Ureter (tissue), 1 donor: ENCODE measurements at places on chromosomes 11 and 22.

DNA sequence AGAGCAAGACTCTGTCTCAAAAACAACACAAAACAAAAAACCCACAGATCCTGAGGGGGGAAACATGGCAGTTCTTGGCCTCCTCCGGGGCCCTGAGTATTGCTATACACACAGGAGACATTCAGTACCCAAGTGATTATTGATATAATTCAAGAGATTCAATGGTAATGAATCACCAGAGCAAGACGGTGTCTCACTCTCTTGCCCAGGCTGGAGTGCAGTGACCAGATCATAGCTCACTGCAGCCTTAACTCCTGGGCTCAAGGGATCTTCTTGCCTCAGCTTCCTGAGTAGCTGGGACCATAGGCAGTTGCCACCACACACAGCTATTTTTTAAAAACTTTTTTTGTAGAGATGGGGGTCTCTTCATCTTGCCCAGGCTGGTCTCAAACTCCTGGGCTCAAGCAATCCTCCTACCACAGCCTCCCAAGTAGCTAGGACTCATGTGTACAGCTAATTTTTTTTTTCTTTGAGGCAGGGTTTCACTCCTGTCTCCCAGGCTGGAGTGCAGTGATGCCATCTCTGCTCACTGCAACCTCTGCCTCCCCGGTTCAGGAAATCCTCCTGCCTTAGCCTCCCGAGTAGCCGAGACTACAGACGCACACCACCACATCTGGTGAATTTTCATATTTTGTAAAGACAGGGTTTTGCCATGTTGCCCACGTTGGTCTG lies 21.8 kb upstream of the PIK3C2A start:
- DNase-seq = no peak

DNA sequence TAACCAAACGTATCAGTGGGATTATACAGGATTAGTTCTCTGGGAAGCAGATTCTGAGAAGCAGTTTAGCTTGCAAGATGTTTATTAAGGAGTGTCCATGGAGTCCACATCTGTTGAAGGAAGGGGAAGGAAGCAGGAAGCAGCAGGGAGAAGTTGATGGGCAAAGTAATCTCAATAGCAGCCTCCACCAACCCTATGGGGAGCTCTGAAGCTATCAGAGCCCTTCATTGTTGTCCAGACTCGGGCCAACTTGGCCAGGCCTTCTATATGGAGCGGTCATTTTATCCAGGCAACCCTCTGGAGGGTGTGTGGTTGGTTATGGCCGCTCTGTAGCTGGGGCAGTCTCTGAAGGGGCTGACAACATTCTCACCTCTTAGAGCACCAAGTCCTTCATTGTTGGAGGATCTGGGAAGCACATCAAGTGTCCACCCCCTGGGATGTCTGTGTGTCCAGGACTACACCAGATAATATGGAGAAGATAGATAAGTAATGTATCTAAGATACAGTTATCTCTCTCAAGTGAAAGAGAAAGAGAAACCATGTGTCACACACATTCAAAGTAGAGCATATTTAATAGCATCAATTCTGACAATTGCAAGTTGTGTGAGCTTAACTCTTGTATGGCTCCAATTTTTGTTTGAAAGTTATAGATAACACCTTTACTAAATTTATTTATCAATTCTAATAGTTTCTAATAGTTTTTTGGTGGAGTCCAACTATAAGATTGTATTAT lies 101.7 kb upstream of the TRIM77 start:
- no peak for DNase-seq

DNA sequence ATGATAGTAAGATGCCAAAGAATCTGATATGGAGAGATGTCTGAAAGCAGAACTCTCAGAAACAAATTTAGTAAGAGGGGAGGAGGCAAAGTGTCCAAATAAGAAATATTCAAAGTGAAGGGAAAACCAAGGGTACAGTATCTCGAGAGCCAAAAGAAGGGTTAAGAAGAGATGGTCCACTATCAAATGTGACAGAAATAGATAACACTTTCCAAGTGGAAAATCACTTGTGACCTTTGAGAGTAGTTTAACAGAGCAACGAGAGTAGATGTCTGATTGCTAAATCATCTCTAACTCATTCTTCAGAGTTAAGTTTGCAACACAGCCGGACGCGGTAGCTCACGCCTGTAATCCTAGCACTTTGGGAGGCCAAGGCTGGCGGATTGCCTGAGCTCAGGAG lies 4.3 kb upstream of the BUD13 start:
- DNase-seq = no peak

- no peak for DNase-seq
These were observed 306.2 kb downstream of the TBC1D22A start for GRCh38 chr22:47068626-47068996.

- no peak for DNase-seq
These were observed 1.9 kb downstream of the FDX1 start for GRCh38 chr11:110431674-110432073.

DNA sequence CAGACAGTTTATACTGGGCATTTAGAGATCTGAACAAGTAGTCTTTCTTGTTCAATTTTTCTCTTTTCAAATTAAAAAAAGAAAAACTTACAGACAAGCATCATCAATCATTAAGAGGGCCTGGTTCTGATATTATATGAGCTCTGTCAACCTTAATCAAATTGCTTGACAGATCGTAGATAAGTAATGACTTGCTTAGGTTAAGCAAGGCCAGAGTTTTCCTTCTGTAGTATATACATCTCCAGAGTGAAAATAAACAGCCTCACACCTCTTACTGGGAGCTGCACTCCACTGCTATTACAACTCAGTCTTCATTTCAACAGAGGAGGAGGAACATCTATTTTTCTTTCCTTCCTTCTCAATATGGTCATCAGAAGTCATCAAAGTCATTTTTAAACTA lies 13.5 kb downstream of the CDON start:
- no peak for DNase-seq

- no peak for DNase-seq
These were observed 117.3 kb downstream of the PARVA start for GRCh38 chr11:12494699-12495098.

DNA sequence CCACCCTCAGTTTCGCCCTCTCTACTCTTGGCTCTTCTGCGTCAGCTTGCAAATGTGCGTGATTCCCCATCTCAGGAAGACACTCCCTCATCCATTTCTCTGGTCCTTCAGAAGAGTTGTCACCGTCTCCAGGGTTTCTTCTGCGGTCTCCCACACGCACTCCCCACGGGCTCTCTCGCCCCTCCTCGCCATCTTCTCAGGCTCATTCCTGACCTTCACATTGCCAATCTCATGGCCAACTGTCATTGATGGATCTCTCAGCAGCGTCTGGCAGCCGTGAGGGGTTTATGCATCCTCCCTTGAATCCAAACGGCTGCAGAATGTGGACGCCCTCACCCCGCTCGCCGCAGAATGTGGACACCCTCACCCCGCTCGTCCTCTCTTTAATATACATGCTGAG lies 10.5 kb downstream of the SYNGR1 start:
- DNase-seq = no peak

- DNase-seq = no peak
These were observed 45.8 kb downstream of the HEPHL1 start for GRCh38 chr11:94066901-94067429.

DNA sequence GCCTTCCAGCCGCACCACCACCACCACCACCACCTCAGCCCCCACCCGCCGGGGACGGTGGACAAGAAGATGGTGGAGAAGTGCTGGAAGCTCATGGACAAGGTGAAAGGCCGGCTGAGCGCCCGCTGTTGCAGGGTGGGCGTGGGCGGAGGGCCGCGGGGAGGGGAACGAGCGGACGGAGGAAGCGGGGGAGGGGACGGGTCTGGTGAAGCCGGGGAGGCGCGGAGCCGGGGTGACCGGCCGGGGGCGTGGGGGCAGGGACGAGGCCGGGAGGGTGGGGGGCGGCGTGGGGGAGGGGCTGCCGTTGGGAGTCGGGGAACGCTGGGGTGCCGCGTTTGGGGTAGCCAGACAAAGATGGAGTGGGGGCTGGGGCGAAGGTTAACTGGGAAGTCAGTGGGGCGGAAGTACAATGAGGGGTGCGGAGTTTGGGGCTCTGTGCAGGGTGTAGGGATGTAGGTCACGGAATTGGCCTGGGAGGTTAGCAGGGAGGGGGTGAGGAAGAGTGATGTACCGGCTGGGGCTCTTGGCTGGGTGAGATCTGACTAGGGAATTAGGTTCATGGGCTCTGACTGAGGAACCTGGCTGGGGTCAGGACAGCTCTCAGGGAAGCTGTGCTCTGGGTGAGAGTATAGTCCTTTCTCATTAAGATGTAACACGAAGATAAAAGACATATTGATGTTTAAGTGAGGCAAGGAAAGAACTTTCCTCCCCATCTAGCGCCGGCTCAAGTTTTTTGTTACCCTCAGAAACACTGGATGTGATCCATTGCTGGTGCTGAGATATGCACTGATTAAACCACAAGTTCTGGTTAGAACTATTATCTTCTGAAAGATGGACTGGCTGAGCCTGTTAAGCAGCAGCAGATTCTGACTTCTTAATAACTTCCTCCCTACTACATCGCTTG lies 624 bp downstream of the CBL start:
- peak; percentile 58 for DNase-seq

DNA sequence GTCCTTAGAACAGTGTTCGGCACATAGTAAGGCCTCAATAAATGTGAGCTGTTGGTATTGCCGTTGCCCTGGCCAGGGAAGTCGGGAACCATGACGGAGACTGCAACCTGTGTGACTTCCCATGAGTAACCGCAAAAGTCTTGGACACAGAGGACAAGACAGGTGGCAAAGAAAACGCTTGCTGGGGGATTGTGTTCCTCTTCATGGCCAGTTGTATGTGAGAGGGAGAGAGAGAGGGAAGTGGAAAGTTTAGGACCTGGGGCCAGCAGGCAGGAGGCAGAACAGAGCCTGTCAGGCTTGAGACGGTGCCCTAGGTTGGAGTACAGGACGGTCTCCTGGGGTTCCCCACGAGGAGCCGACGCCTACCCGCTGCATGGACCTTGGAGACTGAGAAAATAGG lies 90.2 kb downstream of the CEP164 start:
- DNase-seq = no peak

- DNase-seq = peak; percentile 70
These were observed 41.0 kb upstream of the APLNR start for GRCh38 chr11:57277845-57278720.

DNA sequence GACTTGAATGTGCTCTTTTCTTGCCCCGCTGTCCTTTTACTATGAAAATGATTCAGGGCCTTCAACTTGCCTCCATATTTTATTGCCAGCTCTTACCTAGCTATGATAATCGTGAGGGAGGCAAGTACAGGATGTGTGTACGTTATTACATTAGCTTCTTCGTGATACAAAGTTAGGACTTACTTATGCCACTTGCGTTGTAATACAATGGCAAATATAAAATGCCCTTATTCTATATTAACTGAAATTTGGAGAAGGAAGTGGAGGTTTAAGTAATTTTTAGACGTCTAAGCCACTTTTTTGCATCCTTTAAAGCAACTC lies 10.8 kb upstream of the CCT8L2 start:
- DNase-seq = no peak

DNA sequence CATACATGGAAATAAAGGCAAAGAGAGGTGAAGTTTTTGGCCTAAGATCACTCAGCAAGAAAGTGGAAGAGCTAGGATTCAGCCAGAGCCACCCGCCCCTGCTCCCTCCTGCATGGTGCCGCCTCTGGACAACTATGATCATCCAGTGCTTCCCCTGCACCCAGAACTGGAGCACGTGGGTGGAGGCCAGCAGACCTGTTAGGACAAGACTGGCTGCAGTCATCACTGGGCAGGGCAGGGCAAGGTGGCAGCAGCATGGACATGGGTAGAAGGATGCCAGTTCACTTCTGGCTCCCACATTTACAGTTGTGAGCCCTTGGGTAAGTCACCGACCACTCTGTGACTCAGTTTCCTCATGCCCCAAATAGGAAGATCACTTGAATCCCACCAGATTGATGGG lies 131.0 kb downstream of the FBXO7 start:
- DNase-seq = no peak

DNA sequence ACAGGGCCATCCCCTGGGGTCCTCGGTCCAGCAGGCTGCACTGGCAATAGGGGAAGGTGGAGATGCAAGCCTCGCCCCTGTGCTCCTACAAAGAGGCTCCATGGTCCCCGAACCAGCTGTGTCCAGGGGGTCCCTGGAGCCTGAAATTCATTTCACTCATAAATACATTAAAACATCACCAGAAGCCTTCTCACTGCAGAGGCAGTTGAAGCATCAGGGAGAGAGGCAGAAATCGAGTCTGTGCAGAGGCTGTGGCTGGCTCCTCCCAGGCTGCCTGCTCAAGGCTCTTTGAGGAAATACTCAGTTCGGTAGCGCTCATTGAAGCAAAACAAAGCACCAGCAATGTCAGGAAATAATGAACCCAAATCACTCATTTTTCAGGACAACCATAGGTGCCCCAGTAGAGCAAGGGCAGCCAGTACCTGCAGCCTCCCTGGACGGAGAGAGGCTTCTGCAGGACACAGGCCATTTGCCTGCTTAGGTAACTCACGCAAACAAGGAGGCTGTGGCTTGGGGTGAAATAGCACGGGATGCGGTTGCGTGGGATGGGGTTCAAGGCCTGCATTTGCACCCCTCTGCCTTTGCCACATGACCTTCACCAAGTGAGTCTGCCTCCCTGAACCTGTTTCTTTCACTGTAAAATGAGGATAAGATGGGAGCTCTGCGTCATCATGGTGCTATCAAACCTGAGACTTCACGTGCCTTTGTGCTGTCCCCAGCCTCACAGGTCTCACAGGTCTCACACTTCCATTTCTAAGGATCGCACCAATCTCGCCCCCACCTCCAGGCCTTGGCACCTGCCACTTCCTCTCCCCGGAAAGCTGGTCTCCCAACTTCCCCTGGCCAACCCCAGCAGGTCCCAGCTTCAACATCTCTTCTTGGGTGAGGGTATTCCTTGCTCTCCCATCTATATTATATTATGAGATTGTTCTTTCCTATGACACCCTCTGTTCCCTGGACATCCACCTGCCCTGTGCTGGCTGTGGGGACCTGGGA lies 84.3 kb upstream of the SHISAL1 start:
- no peak for DNase-seq

- no peak for DNase-seq
These were observed 236.7 kb downstream of the BRD1 start for GRCh38 chr22:49590851-49591445.

- no peak for DNase-seq
These were observed 27.5 kb downstream of the CLPB start for GRCh38 chr11:72406540-72407527.

DNA sequence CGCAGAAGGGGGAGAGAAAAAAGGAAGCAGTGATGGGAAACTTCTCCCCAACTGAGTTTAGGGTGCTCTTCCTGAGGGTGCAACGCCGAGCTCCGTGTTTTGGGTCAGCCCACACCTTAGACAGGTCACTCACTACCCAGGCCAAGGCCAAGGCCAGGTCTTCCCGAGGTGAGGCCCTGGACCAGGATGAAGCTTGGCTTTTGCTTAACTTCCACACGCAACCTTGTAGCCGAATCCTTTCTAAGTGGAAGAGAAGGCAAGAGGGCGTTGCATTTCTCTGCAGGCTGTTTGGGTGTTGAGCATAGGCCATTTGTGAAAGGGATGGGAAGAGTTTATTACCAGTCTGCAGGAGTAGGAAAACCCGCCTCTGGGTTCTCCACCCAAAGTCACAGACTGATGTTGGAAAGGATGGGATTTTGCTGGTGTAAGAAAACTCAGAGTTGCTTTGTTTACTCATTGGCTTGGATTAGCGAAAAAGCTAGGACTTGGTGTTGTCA lies 1.5 kb downstream of the KREMEN1 start:
- DNase-seq = no peak
